Eye (tissue), 1 donor: ENCODE measurements at places on chromosomes 5 and 9.

GRCh38 chr9:7130266-7130820 lies 372.6 kb downstream of the KDM4C start:
- peak; percentile 36 for DNase-seq

DNA sequence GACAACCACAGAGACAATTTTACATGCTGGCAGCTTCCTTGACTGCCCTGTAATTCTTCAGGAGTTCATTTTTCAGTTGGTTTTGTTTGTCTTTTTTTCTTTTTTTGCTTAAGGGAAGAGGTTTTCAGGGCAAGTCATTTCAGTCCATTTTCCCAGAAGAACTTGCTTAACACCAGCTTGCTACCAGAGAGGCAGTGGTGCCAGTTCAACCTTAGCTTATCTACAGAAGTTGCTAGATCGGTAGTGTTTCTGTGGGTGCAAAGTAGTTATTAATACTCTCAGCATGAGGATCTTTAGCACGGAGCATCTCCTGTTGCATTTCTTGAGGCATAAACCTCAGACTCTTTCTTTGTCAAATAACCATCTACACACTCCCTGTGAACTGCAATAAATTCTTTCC lies 1.1 kb downstream of the SPEF2 start:
- DNase-seq, result peak; percentile 6

- no peak for DNase-seq
These were observed 6.2 kb upstream of the LIFR start for GRCh38 chr5:38562444-38563210.

DNA sequence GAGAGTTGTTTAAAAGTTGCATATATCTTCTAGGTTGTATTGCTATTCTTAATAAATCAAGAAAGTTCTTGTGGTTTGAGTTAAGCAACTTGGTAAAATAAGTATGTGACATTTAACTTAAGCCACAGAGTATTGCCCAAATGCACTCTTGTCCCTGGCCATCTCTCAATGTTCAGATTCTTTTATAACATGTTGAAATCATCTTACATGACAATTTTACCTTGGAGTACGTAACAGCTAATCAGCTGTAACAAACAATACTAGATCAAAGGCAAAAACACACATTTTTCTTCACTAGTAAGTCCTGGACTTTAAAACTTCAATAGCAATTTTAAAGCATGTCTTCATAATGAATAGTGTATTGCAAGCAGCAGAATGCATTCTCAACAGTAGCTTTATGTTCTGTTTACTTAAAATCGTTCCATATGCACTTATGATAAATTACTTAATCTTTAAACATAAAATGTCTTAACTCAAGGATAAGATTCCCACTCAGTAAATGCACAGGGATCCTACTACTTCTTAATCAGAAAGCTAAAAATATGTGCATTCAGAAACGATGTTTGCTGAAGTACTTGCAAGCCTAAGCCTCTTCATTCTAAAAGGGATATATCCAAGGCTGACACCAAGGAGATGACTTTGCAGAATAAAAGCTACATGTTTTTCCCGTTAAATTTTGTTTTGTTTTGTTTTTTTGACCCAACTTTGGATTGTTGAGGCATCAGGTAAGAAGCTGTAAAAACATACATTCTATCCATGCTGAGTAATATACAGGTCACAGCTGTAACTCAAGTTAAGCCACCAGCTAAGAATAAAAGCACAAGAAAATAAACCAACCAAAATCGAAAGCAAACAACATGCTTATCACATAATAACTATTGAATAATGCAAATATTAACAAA lies 86.1 kb upstream of the NFIB start:
- peak; percentile 11 for DNase-seq
